Stimulated activated CD4-positive, alpha-beta T cell treated with anti-CD3 and anti-CD28 coated beads, Interleukin-15, amount 100 ng/mL, for 24 hours (primary cell): ENCODE measurements at places on chromosomes 7 and 10.

GRCh38 chr7:7104314-7104698 lies 78.0 kb upstream of the C1GALT1 start:
- no peak for DNase-seq

DNA sequence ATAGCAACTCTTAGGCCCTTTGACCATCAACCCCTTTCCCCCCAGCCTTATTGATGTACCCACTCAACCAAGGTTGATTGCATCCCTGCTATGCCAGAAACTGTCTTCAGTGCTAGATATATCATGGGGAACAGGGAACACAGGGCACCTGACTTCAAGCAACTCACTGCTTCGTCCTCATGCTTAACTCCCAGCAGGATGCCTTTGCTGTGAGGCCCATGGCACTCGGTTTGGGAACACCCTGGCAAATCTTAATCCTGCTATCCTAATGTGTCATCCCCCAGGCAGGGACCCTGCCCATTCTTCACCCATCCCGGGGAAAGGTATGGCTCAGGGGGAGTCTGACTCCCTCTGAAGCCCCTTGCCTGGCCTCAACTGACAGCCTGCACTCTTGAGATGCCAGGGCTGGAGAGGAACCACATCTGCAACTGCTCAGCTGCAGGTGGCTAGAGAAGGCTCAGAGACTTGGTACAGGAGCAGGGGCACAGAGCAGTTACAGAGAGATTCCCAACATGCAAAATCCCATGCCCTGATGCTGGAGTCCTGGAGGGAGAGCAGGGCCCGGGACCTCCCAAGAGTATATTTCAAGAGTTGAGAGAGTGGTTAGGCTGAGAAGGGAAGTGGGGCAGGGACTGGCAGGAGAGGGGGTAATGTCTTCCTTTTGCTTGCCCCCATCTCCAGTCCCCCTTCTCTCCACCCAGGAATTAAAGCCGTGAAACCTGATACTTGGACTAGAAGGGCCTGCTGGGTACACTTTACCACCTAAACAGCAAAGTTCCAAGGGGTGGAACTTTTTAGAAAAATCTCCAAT lies 2.4 kb upstream of the UNC5B start:
- DNase-seq = no peak

DNA sequence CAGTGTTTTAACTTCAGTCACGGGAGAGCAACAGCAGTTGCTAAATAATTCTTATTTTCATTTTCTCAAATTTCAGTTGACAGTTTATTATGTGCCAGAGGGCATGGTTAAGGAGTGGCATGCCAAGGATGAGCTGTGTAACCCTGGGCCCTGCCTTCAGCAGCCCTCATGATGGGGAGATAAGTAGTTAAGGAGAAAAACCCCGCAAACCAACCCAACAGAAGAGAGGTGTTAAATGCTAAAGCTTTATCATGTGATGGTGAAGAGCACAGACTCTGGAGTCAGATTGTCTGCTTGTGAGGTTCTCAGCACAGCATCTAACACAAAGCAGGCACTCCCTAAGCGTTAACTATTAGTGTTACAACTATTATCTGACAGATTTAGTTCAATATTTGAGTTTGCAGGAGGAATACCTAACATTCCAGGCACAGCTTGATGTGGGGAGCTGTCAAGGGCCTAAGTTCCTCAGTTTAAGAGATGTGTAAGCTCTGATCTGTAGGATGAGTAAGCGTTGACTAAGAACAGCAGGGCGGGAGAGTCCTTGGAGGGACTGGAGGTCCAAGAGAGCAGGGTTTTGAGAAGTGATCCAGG lies 29.6 kb downstream of the STAM start:
- no peak for DNase-seq

GRCh38 chr10:45034301-45034700 lies 33.6 kb downstream of the ZNF22 start:
- DNase-seq = no peak

- DNase-seq = no peak
Observed at GRCh38 chr7:34277016-34277802, 371.9 kb downstream of the BMPER start.

GRCh38 chr7:91942312-91942711 lies 1.6 kb downstream of the AKAP9 start:
- no peak for DNase-seq

DNA sequence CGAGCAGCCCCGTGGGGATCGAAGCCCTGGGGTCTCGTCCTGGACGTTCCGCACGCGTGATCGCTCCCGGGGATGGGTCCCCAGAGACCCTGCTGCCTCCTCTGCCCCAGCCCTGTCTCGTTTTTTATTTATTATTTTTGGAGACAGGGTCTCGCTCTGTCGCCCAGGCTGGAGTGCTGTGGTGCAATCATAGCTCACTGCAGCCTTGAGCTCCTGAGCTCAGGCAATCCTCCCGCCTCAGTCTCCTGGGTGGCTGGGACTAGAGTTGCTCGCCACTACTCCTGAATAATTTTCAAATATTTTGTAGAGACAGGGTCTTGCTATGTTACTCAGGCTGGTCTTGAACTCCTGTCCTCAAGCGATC lies 319 bp upstream of the STX1A start:
- DNase-seq = no peak
